ENCODE measurements at places on chromosomes 1 and 21.

DNA sequence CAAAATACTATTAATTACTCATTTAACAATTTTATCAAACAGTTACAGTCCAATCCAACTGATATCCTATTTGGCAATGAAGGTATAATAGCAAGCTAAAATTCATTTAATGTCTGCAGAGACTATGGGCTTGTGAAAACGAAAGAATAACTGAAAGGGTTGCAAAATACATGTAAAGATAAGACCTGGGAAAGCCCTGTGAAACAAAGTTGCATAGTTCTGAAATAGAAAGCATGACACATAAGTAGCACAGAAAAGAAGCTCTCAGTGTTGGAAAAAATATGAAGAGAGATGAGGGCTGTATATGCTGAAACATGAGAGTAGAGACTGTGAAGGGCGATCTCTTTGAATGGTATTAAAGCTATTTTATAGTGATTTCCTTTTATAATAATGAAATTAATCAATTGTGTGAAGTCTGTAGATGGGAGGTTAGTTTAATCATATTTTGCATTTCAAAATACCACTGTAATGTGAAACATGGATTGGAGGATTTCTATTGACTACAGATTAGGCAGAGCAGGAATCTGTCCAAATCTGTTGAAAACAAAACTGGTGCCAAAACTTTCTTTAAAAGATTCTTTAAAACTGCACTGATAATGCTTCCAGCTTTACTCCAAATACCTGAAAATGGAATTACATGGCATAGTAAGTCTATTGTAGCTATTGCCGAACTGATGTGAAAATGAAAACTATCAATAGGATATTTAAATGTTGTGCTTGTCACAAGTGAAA is 1518.9 kb upstream of the B3GALT2 start:
- no peak for DNase-seq

DNA sequence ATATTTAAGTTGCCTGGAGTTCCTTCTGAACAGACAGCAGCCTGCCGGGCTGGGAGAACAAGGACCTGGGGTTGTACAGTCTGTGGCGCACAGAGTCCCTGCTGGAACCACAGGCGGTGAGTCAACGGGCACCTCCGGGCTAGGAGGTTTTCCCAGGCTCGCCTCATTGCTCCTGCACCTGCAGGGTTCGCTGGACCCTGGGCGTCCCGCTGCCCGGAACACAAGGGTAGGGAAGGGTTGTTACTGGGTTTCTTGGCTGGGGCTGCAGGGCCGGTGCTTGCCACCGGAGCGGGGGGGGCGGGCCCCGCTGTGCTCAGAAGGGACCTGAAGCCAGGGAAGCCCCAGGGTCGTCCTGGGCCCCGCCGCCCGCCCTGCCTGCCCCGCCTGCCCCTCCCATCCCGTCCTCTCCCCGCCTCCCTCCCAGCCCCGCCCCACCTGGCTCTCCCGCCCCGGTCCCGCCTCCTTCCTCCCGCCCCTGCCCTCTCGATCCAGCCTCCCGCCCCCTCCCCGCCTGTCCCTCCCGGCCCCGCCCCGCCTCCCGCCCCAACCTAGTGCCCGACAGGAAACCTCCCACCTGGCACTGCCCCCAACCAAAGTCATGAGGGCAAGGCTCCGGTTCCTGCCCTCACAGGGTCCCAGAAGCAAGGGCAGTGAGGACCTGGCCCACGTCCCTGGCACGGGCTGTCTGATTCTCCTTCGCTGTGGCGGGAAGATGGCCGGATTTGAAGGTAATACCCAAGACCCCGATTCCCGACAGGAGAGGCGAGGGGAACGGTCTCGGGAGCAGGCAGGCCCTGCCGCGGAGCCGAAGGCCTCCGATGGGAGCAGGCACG is 6.8 kb downstream of the JMJD4 start:
- DNase-seq: peak; percentile 81

- DNase-seq: peak; percentile 67
These were observed 100.9 kb upstream of the MARK1 start for GRCh38 chr1:220426989-220427388.

GRCh38 chr1:202249846-202250245 is 56.2 kb downstream of the LGR6 start:
- peak; percentile 83 for DNase-seq

- DNase-seq: no peak
These were observed 8.9 kb downstream of the ACTL8 start for GRCh38 chr1:17763995-17764394.

GRCh38 chr1:208149776-208150514 is 94.2 kb downstream of the PLXNA2 start:
- no peak for DNase-seq

GRCh38 chr1:209412036-209412435 is 171.5 kb upstream of the CAMK1G start:
- no peak for DNase-seq

DNA sequence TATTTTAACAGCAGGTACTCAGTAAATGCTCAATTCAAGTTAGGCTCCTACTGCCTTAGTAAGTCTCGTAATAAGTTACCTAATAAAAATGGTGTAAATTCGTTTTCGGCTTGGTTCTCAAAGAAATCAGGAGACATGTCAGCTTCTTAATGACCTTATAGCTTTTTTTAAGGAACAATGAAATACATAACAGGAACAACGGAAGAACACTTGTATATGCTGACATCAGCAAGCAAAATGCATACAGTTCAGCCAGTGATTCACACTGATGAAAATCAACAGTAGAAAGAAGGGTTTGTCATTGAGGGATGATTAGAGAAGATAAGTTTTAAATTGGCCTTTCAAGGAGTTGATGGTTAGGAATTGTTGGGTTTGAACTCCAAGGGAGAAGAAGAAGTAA is 13.3 kb downstream of the RPTN start:
- no peak for DNase-seq

- DNase-seq: no peak
These were observed 9.7 kb upstream of the LYST start for GRCh38 chr1:235876402-235876841.

DNA sequence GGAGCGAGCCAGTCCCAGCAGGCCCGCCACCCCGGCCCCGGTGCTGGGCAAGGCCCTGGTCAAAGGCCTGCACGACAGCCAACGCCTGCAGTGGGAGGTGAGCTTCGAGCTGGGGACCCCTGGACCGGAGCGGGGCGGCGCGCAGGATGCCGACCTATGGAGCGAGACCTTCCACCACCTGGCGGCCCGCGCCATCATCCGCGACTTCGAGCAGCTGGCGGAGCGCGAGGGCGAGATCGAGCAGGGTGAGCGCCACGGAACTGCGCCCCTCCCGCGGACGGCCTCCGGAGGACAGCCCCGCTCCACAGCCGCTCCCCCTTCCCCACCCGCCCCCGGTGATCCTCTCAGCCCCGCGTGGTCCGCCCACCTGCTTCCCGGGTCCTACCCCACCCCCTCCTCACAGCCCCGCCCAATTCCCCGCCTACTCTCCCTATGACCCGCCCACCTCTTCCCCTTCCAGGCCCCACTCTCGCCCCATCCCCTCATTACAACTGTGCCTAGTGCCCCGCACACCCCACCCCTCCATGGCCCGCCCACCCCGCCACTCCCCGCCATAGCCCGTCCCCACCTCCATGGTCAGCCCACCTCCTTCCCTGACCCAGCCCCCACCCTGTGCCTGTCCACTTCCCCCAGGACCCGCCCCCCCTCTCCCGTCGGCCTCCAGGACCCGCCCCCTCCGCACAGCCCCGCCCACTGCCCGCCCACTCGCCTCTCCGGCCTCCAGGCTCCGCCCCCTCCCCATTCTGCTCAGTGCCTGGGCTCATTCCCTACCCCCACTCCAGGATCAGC is 52.7 kb downstream of the VWA5B1 start:
- no peak for DNase-seq

GRCh38 chr1:177183836-177184235 is 13.1 kb downstream of the BRINP2 start:
- no peak for DNase-seq

DNA sequence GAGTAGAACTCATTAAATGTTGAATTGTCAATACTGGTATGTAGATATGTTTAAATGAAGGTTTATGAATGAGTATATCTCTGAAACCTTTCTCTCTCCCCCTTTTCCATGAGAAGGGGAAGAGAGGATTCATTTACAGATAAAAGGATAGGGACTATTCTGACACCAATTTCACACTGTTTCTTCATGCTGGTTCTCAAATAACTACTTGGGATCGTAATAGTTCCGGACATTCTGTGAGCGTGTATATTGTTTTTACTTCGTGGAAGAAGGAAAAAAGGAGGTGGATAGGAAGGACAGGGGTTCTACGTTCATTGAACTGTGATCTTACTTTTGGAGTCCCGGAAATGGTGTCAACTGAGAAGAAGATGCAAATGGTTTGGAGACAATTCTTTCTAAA is 284.2 kb downstream of the GRIK1 start:
- DNase-seq: no peak

GRCh38 chr1:26003756-26004155 is 5.9 kb upstream of the PAFAH2 start:
- DNase-seq: no peak

- DNase-seq: no peak
These were observed 5.7 kb downstream of the HSF2BP start for GRCh38 chr21:43653626-43654025.

DNA sequence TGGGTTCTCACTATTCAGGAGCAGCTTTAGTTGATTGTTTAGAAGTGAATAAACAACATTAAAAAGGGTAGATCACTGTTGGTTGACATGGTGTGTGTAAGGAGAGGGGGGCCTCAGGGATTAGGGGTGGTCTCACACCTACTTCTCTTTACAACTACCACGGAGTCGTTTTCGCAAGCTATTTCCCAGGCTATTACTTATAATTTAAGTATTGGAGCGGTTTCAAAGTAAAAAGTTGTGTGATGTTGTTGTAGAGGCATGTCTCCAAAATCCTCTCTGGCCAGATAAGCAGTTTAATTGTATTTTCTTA is 1.3 kb downstream of the GPSM2 start:
- DNase-seq: no peak

DNA sequence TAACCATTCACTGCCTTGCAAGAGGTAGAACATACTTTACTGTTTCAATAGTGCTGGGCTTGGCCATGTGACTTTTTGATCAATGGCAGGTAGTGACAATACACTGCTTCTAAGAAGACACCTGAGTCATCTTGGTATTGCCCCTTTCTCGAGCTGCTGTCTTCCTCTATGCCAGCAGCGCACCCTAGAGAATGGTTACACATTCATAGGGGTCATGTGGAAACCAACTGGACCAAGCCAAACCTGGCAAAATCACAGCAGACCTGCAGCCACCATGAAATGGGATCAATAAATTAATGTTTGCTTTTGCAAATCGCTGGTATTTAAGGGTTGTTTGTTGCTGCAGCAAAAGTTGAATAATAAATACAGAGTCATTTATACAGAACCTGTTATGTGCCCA is 122.3 kb downstream of the GRIK1 start:
- no peak for DNase-seq

- DNase-seq: no peak
These were observed 10.7 kb upstream of the ELOA start for GRCh38 chr1:23732363-23733224.

DNA sequence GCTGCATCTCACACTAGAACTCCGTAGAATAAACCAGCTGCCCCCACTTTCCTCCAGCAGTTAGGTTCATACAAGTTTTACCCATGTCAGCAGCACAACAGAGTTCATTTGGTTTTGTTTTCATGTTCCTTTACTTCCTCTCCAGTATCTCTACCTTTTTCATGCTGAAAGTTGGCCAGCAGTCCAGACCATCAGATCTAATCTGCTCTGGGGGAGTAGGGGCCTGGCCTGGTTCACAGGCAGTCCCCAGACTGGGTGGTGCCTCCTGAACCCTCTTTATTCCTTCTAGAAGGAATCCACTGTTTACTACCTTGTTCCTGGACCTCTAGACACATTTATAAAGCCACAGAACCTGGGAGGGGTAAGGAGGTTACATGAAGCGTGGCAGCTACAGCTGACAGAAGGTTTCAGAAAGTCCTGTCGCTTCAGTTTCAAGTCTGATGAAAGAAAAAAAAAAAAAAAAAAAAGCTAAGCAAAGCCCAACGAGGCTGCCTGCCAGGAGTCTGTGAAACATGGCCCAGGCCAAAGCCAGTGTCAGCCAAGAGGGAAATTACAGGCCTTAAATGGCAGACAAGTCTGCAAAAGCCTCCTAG is 184.6 kb upstream of the JUN start:
- peak; percentile 69 for DNase-seq

- peak; percentile 86 for DNase-seq
These were observed at the start of gene CAMK2N1 for GRCh38 chr1:20485527-20486456. CAMK2N1 (minus strand) TSS chr1:20486210; CDS start chr1:20485379, 831 bp downstream.

Measured in astrocyte of the hippocampus (primary cell).